ENCODE measurements at places on chromosomes 3 and 15. TPM values are rescaled to one million over a fixed set of nuclear protein-coding genes. Genes with fewer than 3 reads are reported as not detected.
A peak's percentile ranks its signal among the peaks of the same experiment; 100 is the strongest.

DNA sequence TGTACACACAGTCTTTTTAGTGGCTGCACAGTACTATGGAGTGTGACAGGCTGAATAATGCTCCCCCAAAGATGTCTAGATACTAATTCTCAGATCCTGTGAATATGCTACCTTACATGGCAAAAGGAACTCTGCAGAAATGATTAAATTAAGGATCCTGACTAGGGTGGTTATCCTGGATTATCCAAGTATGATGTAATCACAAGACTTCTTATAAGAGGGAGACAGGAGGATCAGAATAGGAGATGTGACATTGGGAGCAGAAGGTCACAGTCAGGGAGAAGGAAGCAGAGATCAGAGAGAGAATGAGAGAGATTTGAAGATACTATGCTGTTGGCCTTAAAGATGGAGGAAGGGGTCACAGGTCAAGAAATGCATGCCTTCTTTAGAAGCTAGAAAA is 34.5 kb downstream of the GABPB1 start:
- no peak for DNase-seq

DNA sequence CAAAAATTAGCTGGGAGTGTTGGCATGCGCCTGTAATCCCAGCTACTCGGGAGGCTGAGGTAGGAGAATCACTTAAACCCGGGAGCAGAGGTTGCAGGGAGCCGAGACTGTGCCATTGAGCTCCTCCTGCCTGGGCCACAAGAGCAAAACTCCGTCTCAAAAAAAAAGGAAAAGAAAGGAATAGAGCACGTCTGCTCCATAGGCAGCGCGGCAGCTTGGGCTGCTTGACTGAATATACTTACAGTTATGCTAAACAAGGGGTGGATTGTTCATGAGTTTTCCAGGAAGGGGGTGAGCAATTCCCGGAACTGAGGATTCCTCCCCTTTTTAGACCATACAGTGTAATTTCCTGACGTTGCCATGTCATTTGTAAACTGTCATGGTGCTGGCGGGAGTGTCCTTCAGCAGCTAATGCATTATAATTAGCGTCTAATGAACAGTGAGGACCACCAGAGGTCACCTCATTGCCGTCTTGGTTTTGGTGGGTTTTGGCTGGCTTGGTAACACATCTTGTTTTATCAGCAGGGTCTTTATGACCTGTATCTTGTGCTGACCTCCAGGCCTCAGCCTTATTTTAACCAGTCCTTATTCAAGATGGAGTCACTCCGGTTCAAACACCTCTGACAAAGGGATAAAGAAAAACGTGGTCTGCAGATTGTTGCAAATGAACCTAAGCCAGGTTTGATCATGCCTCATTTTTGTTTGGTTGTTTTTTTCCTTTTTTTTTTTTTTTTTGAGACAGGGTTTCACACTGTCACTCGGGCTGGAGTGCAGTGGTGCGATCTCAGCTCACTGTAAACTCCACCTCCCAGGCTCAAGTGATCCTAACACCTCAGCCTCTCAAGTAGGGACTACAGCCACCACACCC is 24.9 kb upstream of the SENP5 start:
- DNase-seq: no peak

DNA sequence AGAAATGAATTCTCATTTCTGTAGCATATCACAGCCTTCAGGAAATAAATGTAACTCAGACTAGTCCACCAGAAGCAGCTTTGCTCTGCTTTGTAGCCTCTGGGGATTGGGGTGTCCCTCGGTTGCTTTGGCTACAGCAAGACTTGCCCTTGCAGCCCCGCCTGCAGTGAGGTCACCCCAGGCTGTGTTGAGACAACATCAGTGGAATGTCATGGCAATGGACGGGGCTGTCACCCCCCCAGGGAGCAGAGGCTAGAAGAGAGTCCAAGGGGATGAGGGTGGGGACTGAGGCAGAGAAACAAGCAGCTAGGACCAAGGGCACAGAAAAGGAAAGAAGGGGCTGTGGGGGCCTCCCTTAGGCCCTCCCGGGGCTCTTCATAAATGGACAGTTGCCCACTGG is 854 bp downstream of the CLEC3B start:
- no peak for DNase-seq

- no peak for DNase-seq
Observed at GRCh38 chr3:33885496-33885895, 87.1 kb downstream of the PDCD6IP start.

DNA sequence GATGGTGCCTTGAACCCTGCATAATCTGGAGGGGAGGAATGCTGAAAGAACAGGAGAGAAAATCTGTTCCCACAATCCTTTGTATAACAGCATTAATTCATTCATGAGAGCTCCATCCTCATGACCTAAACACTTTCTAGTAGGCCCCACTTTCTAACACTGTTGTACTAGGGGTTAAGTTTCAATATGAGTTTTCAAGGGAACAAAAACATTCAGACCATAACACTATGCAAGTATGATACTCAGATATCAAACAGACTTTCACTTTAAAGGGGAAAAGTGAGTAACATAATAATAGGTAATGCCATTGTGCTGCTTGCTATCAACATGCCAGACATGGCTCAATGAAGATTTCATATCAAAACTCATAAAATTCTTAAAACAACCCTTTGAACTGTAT is 32.4 kb upstream of the PLSCR2 start:
- DNase-seq: no peak

DNA sequence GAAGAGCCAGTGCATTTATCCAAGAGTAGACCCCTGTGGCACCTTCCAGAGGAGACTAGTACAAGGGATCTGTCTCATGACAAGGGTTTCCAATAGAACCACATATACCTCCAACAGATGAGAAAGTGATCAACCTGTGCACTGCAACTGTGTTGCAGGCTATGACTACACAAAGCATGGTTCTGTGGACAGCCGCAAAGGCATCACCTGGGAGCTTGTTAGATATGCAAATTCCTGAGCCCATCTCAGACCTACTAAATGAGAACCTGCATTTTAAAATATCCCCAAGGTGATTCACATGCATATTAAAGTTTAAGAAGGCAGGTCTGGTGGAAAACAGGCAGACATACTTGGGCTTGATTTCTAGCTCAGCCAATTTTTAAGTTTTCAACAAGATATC is 368.7 kb downstream of the FOXP1 start:
- DNase-seq: no peak

- no peak for DNase-seq
Observed at GRCh38 chr15:72911626-72912025, 128.1 kb upstream of the ADPGK start.

GRCh38 chr3:177729956-177730681 is 532.8 kb upstream of the TBL1XR1 start:
- DNase-seq: peak; percentile 42

- no peak for DNase-seq
Observed at GRCh38 chr3:193743702-193744047, 150.7 kb downstream of the OPA1 start.

GRCh38 chr15:40807888-40808461 is 702 bp upstream of the DNAJC17 start:
- peak; percentile 31 for DNase-seq

GRCh38 chr3:168096210-168096652 is 507 bp upstream of the GOLIM4 start:
- DNase-seq: peak; percentile 76

- peak; percentile 28 for DNase-seq
Observed at GRCh38 chr3:183449391-183449790, 21.0 kb upstream of the MCF2L2 start.

- DNase-seq: no peak
Observed at GRCh38 chr3:127247292-127247691, 40.6 kb downstream of the PRR20G start.

DNA sequence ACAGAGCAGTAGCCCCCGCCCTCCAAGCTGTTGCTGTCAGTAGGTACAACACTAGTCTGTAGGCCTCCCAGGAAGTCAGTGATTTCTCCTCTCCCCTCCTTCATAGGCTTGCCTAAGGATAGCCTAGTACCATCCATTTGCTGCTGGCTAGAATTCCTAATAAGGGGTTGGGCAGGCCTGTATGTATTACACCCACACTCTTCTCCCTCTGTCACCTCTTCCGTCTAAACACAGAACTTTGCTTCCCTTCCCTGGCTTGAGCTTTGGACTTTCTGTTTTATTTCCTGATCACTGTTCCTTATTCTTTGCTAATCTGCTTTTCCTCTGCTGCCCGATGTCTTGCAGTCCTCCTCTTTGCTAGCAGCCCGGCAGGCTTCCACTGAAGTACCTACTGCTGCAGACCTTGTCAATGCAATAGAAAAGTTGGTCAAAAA is 93.4 kb upstream of the UMPS start:
- no peak for DNase-seq

GRCh38 chr3:173977747-173978146 is 580.2 kb downstream of the NLGN1 start:
- DNase-seq: no peak

DNA sequence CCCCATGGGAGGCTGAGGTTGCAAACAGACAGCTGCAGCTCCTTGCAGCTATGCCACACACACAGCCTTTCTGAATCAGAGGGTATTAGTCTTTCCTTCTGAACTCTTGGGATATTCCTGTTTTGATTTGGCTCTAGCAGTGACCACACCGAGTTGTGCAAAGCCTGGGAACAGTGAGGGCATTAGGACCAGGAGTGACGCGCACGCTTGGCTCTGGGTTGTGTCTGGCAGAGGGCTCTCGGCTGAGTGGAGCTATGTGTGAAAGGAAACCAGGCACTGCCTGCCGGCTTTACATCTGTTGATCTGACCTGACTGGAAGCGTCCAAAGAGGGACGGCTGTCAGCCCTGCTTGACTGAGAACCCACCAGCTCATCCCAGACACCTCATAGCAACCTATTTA is at the start of gene GALNT15:
Gene GALNT15, plus strand, starts transcription at position 292 of the 400 bp plus-strand sequence. CDS start 472 bp downstream, outside the sequence.
- peak; percentile 82 for DNase-seq

DNA sequence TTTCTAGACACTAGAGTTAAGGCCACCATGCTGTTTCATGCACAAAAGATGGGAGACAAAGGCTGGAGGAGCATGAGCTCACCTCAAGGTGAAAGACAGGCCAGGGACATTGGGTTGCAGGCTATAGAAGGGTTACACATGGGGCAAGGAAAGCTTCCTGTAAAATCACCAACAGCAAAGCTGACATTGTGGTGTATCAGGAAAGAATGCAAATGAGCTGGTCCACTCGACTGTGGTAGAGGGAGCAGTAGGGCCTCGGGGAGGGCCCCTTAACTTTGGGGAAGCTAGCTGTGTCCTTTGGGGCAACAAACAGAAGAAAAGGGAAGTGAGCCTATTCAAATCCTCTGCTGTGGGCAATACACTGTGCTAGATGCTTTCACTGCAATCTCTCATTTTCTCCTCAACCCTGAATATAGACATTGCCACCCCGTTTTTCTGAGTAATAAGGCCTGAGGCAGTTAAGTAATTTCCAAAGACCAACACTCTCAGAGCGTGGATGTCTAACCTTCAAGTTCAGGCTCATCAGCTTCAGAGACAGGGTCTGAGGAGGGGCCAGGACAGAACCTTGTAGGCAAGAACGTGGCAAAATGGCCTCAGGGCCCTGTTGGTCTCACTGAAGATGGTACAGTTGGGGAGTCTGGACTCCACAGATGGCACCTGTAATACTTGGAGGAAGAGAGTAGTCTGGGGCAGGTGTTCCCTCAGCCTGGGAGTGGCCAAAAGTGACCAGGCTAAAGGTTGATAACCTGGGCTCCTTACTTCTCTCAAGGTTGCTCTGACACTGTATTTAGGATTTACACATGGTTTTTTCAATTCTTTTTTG is 24.1 kb downstream of the CX3CR1 start:
- no peak for DNase-seq

- peak; percentile 33 for DNase-seq
Observed at GRCh38 chr15:79769069-79769481, 127.7 kb downstream of the MTHFS start.

DNA sequence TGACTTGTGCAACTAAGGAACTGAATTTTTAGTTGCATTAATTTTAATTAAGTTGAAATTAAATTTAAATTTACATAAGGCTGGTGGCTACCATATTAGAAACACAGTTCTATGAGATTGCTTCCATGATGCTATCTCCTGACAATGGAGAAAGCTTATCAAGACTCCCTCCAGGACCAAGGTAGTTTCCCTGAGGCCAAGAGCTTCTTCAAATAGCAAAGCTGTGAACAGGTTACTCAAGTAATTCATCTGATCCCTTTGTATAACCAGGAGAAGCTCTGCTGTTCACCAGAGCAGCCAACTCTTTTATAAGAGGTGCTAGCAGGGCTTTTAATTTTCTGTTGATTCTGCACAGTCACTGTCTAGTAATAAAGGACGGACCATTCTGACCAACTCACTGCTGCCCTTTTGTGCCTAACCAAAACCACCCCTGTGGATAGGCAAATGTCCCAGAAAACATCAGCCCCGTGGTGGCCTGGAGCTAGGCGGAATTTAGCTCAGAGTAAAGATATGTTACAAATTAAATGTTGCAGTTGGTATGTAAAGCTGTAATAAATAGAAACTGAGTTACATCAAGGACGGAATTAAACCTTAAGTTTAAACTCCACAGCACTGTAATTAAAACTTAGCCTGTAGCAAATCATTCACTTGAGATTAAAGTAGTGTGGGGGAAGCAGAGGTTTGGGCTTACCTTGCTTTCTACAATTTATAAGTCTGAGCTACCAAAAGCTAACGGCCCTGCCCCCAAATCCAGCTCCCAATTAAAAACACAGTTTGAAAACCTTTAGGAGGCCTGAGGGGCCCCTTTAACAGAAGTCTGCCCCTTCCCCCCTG is 55.6 kb upstream of the LRTM1 start:
- no peak for DNase-seq

DNA sequence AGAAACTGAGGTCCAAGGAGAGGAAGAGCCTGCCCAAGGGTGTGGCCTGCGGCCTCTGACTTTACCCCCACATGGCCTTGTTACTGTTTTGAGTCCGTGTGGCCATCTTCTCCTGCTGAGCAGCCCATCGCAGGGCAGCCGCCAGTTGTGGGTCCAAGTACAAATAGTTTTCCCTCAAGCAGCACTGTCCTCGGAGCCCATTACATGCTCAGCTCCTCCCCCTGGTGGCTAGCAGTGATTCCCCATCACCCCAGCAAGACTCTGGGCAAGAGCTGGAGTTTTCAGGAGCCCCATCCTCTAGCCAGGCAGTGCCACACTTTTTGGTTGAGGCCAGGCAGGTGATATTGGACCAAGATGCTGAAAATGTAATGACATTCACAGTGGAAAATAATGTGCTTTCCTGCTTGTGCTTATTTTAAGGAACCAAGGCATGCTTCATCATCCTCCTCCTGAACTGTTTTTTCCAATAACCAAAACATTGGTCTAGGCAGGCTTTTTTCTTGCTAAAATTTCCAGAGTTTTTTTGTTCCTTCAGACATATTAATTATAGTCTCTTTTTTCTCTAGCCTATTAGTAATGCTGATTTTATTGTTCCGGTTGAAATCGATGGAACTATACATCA is 23.2 kb upstream of the VILL start:
- DNase-seq: peak; percentile 77

GRCh38 chr15:25710184-25710583 is 152.9 kb downstream of the ATP10A start:
- peak; percentile 72 for DNase-seq

The GOLGA8O gene
- polyA plus RNA-seq: 0.26 TPM

The NRROS gene
- polyA plus RNA-seq: 0.19 TPM

The HYPK gene
- polyA plus RNA-seq: 11.5 TPM

The CHST13 gene
- polyA plus RNA-seq: 0.41 TPM

The C3orf49 gene
- not detected for polyA plus RNA-seq

The ALDH1L1 gene
- not detected for polyA plus RNA-seq
